Hematopoietic multipotent progenitor cell treated with erythropoietin and hydrocortisone succinate and interleukin-3 and kit ligand, for 4 days (in vitro differentiated cells): ENCODE measurements at places on chromosomes 16 and 17.

DNA sequence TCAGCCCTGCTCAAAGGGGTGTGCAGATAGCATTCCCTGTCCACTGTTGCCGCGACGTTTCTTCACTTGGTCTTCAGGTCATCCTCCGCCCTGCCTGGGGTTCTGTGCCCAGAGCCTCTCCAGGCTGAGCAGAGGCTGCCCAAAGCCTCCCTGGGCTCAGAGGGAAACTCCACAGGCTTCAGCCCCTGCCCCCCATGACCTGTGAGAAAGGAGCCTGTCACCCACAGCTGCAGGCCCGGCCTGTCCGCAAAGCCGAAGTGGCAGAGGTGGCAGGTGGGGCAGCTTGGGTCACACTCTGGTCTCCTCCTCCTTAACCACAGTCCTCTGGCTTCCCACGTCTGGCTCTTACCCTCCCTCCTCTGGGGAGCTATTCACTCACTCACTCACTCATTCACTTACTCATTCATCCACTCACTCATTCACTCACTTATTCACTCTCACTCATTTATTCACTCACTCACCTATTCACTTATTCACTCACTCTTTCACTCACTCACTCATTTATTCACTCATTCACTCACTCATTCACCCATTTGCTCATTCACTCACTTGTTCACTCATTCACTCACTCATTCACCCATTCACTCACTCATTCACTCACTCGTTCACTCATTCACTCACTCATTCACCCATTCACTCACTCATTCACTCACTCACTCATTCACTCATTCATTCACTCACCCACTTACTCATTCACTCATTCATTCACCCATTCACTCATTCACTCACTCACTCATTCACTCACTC lies 7.1 kb upstream of the CPSF4L start:
- no peak for DNase-seq

DNA sequence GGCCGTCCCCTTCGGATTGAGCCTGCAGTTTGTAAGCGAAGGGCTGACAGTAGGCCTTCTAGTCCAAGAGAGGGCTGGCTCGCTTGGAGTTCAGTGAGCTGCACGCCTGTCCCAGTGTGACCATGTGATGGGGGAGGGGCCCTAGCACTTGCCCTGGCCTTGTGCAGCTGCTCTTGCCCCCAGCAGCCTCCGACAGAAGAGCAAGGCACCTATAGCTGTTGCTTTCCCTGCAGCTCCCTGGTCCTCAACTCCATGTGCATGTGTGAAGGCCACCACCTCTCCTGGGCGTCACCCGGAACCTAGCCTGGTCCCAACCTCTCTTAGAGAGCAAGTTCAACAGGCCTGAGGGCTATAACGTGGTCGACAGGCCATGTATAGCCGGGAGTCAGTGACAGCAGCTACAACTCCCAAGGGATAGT lies 5.6 kb downstream of the SPHK1 start:
- no peak for DNase-seq

- DNase-seq, result peak; percentile 65
Observed at GRCh38 chr17:59812139-59812538, 80.6 kb downstream of the TUBD1 start.

DNA sequence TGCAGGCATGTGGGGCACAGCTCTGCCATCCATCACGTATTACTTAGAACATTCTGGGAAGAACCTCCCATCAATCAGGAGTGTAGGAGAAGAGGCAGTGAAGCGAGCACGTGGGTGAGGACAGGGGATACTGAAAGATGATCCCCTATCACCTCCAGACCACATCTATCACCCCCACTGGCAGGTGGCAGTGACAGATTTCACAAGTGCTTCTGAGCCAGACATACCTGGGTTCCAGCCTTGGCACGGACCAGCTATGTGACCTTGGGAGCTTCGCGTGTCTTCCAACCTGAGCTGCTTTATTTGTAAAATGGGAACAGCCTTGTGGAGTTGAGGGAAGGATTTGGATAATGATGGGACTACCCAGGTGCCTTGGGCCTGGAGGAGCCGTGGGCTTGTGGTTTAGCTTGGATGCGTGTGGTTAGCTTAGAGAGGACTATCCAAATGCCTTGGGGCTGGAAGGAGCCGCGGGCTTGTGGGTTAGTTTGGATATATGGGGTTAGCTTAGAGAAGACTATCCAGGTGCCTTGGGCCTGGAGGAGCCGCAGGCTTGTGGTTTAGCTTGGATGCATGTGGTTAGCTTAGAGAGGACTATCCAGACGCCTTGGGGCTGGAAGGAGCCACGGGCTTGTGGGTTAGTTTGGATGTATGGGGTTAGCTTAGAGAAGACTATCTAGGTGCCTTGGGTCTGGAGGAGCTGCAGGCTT lies 206.4 kb downstream of the ENGASE start:
- DNase-seq, result no peak

GRCh38 chr17:81086789-81087551 lies 52.0 kb downstream of the BAIAP2 start:
- no peak for DNase-seq

- DNase-seq, result no peak
Observed at GRCh38 chr17:38559880-38560230, 45.9 kb downstream of the SRCIN1 start.

DNA sequence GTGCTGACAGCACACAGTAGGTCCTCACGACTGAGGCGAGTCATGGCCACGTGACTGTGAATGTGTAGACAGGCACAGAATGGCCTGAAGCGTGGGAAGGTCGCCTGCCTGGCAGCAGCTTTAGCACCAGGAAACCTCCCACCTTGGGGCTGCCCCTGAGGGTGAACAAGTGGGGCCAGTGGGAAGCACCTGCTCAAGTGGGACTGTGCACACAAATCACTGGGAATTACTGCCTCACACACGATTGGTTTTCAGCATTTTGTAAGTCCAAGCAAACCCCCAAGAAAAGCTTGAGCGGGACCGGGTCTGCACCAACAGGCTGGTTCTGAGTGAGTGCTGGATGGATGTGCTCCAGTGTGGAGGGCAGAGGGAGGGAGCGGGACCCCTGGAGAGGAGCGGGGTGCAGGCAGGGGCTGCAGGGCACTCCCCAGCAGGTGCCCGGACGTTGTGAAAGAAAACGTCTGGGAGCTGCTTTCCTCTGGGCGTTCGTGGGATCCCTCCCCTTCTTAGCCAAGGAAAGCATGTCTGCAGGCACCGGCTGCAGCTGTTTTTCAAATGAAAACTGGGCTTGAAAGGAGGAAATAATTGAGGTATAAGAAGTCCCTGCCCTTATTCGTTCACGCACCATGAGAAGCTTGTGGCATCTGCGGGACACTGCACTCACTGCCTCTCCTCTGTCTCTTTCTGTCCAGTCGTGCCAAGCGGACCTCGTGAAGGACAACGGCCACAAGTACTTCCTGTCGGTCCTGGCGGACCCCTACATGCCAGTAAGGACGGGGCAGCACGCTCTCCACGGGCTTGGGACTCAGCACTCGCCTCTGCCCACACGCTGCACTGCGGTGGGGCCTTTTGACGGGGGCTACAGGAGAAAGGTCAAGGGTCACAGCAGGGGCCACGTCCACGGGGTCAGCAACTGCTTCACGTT lies 111.7 kb upstream of the CHMP6 start:
- no peak for DNase-seq

GRCh38 chr16:74563828-74564263 lies 43.1 kb downstream of the GLG1 start:
- DNase-seq, result peak; percentile 82

DNA sequence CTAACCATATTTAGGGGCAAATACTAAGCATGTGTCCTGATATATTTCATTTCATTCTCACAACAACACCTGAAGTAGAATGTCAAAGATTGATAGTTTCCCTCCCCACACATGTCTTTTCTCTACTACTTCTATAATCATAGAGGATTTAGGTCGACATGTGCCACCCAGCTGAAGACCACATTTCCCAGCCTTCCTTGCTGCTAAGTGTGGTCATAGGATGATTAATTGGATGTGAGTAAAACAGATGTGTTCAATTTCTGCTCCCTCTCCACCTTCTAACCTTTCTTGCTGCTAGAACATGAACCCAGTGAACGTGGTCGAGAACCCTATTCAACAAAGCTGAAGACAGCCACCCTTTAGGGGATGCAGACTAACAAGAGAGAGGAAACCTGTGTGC lies 18.8 kb upstream of the HLF start:
- DNase-seq, result no peak

DNA sequence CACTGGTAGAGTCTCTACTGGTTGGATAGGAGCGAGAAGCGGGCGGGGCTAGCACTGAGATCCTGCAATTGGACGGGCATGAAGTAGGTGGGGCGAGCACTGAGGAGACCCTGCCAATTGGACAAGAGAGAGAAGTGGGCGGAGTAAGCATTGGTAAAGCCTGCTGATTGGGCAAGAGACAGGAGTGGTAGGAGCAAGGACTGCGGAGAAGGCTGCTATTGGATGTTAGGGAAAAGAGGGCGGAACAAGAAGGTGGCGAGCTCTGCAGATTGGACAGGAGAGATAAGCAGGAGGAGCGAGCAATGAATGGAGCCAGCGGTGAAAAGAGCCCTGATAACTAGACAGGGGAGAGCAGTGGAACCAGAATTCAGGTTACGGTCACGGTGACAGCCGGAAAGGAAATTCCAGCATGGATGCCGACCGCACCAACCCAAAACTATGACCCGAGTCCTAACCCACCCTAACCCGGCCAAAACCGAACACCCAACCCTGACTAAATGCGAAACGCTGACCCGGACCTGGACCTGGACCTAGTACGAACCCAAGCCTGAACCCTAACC lies 4.8 kb downstream of the SCGB1C2 start:
- DNase-seq, result peak; percentile 49

GRCh38 chr17:75959051-75959838 lies 18.4 kb upstream of the FBF1 start:
- DNase-seq, result no peak

DNA sequence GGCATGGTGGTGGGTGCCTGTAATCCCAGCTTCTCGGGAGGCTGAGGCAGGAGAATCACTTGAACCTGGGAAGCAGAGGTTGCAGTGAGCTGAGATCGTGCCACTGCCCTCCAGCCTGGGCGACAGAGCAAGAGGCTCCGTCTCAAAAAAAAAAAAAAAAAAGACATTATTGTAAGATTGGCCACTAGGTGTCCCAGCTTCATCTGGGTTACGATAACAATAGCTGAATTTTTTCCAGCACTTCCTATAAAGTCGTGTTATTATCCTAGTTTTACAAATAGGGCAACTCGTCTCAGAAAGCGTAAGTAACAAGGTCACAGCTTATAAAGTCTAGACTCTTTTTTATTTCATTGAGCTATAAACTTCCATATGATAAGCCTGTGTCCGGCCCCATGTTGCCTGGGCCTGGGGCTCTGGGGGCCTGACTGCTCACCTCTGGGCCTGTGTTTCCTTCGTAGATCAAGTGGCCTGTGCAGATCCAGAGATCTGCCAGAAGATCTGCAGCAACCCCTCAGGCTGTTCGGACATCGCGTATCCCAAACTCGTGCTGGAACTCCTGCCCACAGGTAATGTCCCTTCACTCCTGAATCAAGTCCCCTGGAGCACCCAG lies 60.5 kb downstream of the SLC5A11 start:
- peak; percentile 58 for DNase-seq

- no peak for DNase-seq
Observed at GRCh38 chr16:3065742-3066439, 451 bp downstream of the IL32 start.

GRCh38 chr16:10949424-10949970 lies 5.1 kb downstream of the CLEC16A start:
- peak; percentile 87 for DNase-seq

DNA sequence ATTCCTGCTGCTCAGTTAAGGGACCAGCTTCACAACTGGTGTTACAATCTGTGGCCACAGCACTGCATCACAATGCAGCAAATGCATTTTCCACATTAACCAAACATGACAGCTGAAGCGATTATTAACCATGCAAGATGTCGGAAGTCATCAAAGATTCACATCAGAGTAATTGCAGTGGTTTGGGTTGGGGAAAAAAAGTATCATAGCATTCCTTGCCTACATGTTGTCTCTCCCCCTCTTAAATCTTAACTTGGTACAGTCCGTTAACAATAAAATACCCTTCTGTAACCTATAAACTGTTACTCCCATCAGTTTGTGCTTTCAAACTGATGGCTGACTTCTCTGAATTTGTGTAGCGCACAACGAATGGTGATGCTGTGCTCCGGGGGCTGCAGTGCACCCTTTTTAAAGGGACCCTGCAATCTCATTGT lies 51.6 kb downstream of the NUP93 start:
- no peak for DNase-seq

DNA sequence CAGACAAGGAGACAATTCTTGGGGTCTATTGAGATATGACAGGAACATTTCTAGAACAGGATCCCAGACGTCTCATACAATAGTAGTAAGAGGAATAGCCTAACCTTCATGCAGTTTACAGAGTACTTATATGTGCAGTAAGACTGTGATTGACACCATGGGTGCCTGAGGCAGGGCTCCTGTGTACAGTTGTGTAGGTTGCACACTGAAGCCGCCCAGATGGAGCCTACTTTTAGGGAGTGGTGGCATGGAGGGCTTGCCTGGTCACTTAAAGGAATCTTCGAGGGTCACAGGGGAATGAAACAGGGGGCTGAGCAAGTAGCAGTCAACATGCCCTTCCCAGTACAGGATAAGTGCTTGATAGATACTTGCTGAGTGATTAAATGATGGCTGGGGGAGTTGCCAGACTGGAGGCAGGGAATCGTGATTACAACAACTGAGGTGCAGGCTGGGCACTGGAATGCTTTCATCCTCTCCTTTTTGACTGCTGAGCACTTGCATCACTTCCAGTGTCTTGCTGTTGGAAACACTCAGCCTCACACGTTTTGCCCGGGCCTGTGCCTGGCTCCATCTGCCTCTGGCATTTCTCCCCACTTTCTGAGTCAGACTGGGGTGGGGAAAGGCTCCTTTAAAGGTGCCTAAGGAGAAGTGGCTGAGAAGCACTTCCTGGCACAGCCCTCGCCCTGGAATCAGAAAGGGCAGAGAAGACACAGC lies 71.0 kb downstream of the COPRS start:
- no peak for DNase-seq

- no peak for DNase-seq
Observed at GRCh38 chr17:79235808-79236207, 161.2 kb downstream of the ENGASE start.

DNA sequence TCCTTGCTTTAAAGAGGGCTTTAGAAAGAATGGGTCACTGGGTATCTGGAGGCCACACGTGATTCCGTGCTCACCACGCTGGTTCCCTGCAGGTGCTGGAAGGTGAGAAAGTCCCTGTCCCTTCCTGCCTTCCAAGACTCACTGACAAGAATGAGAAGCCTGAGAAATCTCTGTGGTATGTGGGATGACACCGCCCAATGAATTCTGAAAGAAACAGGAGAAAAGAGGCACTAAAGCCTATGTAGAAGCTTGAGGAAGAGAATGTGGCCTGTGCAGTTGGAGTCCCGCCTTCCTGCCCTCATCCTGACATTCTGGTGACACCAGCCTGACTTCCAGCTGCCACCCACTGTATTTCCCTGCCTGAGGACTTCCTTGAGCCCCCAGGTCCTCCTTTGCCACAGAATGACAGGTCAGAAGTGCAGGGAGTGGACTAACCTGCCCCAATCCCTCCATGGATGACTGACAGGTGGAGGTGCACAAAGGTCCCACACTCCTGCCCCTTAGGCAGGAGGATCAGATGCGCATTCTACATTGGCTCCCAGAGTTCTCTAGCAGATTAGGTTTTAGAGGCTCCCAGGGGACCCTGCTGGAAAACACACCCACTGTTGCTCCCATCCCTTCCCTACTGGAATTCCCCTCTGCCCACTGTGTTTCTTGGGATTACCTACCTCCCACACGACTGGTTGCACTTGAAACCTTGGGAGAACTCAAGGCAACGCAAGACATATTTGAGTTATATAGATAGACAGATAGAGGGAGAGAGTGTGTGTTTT lies 38.6 kb upstream of the TENT4B start:
- DNase-seq, result no peak
